Activated T-cell treated with anti-CD3 and anti-CD28 coated beads for 1 hour (primary cell): ENCODE measurements at places on chromosomes 6 and 20.

GRCh38 chr6:94349227-94349626 is 929.9 kb upstream of the EPHA7 start:
- DNase-seq = no peak

GRCh38 chr6:25927756-25928216 is 2.7 kb downstream of the SLC17A2 start:
- DNase-seq = no peak

DNA sequence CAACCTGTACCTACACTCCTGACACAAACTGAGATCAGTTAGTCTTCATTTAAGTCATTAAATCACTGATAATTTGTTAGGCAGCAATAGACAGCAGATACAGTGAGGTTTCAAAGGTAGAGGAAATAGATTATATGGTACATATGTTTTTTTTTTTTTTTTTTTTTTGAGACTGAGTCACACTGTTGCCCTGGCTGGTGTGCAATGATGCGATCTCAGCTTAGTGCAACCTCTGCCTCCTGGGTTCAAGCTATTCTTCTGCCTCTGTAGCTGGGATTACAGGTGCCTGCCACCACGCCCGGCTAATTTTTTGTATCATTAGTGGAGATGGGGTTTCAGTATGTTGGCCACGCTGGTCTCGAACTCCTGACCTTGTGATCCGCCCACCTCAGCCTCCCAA is 38.2 kb upstream of the KIF13A start:
- no peak for DNase-seq

DNA sequence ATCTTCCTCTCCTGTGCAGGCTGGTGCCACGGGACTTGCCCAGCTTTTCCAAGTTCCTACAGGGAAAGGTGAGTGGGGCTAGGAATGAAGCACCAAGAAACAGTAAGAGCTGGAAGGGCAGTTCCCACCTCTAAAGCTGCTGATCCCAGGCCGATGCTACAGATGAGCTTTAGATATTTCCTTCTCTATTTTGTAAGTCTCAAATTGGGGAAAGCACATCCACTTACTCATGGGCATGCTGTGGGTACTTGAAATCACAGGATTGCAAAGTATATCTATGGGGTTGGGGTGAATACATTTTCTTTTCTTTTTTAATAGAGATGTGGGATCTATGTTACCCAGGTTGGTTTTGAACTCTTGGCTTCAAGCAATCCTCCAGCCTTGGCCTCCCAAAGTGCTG is 3.1 kb downstream of the ZBTB2 start:
- no peak for DNase-seq

DNA sequence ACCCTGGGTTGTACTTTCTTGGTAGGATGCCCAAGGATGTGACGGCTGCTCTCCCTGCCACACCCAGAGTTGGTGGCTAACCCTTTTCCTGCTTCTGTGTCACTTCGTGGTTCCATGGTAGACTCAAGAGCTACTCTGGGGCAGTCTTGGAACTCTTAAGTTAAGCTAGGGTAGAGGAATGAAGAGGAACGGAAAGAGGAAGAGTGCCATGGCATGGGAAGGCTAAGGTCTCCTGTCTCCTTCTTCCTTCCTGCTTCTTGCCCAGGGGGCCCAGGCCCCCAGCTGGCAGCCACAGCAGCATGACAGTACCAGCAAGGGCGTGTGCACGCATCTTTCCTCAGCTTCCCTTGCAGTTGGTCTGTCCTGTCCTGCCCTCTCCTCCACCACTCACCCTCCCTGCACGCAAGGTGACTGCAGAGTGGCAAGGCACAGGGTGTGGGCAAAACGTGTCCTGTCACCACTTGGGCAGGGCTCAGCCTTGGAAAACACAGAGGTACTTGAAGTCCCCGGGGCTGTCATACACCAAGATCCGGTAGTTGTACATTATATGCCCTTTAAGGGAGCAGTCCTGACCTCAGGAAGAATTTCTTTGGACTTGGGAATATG is 39.8 kb upstream of the TGM3 start:
- no peak for DNase-seq

DNA sequence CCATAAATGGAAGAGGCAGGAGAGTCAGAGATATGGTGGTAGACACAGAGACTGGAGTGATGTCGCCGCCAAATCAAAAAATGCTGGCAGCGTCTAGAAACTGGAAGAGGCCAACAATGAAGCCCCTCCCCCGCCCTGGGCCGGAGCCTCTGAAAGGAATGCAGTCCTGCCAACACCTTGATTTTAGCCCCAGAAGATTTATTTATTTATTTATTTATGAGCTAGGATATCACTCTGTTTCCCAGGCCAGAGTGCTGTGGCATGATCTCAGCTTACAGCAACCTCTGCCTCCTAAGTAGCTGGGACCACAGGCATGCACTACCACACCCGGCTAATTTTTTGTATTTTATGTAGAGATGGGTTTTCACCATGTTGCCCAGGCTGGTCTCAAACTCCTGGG is 82.6 kb upstream of the CCDC167 start:
- DNase-seq = no peak

DNA sequence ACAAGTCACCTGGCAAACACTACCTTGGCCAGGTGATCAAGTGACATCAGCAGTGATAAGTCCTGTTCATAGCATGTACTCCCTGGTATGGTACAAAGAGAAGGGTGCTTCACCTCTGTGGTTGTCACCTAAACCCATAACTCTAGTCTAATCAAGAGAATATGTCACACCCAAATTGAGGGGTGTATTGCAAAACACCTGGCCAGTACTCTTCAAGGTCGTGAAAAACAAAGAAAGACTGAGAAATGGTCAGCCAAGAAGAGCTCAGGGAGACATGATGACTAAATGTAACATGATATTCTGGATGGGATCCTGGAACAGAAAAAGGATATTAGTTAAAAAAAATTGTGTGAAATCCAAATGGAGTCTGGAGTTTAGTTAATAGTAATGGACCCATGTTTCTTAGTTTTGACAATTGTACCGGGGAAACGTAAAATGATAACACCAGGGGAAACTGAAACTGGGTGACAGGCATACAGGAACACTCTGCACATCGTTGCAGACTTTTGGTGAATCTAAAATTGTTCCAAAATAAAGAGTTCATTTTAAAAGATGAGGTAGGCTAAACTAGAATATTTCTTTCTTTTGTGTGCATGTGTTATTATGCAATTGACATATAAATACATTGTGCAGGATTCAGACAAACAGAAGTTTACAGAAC is 262.0 kb downstream of the CDC5L start:
- no peak for DNase-seq

DNA sequence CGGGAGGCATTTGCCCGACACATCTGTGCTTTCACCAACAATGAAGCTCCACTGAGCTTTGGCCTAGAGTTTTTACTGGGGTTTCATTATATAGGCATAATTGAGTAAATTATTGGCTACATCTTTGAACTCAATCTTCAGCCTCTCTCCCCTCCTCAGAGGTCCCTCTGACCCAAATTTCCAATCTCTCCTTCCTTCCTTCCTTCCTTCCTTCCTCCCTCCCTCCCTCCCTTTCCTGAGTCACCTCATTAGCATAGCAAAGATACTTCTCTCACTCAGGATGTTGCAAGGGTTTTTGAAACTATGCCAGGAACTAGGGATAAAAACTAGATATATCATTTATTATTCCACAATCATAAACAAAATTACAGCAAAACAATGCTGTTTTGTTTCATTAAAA is 238.2 kb upstream of the PRND start:
- no peak for DNase-seq

DNA sequence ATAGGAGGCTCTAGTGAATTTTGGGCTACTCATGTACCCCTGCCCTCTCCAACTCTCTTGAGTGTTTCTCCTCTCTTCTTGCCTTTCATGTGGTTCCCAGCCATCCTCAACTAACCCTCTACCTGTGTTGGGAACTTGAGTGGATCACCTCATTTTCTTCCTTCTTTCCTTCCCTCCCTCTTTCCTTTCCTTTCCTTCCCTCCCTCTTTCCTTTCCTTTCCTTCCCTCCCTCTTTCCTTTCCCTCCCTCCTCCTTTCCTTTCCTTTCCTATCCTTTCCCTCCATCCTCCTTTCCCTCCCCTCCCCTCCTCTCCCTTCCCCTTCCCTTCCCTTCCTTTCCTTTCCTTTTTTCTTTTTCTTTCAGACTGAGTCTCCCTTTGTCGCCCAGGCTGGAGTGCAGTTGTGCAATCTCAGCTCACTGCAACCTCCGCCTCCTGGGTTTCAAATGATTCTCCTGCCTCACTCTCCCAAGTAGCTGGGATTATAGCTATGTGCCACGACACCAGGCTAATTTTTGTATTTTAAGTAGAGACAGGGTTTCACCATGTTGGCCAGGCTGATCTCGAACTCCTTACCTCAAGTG is 63.8 kb downstream of the BTBD3 start:
- DNase-seq = no peak

DNA sequence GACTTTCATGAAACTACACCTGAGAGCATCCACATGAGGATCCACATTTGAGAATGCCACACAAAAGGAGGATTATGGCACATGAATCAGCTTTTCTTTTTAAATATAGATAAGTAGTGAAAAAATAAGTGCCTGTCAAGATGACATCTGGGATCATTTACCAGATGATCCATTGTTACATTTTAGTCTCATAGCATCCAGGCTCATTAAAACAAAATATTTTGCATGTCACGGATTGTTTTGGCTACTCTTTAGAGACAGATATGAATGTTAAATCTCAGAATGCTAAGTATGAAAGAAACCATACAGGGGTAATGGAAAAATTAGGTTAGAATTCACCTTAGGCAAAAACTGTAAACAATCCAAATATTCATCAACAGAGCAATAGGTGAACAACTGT is 66.7 kb downstream of the MYO6 start:
- DNase-seq = no peak

- DNase-seq = no peak
Observed at GRCh38 chr6:71524201-71524600, 235.6 kb downstream of the OGFRL1 start.

DNA sequence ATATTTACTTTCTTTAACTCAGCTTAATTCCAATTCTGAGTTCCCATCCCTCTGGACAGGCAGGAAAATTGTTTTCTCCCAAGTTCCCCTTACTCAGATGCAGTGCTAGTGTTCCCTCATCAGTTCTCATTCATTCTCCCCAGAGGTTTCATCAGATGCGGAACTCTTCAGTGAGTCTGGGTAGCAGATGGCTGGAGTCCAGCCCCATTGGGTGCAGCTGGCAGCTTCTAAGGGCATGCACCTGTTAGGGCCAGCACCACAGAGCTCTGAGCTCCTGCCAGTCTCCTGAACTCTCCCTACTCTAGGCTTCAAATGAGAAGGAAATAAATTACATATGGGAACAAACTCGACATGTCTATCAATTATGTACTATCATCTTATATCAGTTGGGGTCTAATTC is 76.6 kb downstream of the SOD2 start:
- DNase-seq = no peak

DNA sequence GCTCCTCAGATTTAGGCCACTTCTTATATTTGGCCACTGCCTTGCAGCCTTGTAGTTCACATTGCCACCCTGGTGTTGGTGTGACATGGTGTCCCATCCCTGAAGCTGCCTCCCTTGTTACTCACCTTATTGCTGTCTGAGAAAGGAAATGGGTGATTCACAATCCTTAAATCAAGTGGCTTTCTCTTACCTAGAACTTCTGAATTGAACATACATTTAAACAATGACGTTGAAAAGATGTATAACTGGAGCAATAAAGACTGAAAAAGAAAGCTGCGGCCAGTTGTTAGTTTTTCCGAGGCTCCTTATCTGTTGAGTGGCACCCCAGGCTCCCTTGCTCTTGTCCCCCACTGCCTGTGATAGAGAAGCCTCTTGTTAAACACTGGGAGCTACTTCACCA is 28.8 kb upstream of the GNRH2 start:
- no peak for DNase-seq

- DNase-seq = no peak
Observed at GRCh38 chr6:79431537-79431933, 105.7 kb downstream of the LCA5 start.
